ENCODE measurements at places on chromosomes 5 and 9. TPM values are rescaled to one million over a fixed set of nuclear protein-coding genes. Genes with fewer than 3 reads are reported as not detected.

- no peaks in the 10 kb centered on the region for H3K27me3 ChIP-seq
- no peak overlapping the region for H3K27ac ChIP-seq
- no peak overlapping the region for H3K4me3 ChIP-seq
- no peaks in the 10 kb centered on the region for H3K4me1 ChIP-seq
- H3K36me3 ChIP-seq = no peaks in the 10 kb centered on the region
- DNase-seq = no peak
These were observed 30.4 kb downstream of the FBXO4 start for GRCh38 chr5:41955432-41956024.

GRCh38 chr5:152501294-152501693 is 96.2 kb upstream of the NMUR2 start:
- H3K27ac ChIP-seq = no peak overlapping the region
- no peaks in the 10 kb centered on the region for H3K36me3 ChIP-seq
- no peaks in the 10 kb centered on the region for H3K27me3 ChIP-seq
- no peak overlapping the region for H3K4me3 ChIP-seq
- no peaks in the 10 kb centered on the region for H3K4me1 ChIP-seq

- H3K36me3 ChIP-seq = no peaks in the 10 kb centered on the region
- no peak overlapping the region for H3K27ac ChIP-seq
- DNase-seq = no peak
- H3K4me1 ChIP-seq = no peaks in the 10 kb centered on the region
These were observed 18.0 kb upstream of the VLDLR start for GRCh38 chr9:2603621-2604020.

DNA sequence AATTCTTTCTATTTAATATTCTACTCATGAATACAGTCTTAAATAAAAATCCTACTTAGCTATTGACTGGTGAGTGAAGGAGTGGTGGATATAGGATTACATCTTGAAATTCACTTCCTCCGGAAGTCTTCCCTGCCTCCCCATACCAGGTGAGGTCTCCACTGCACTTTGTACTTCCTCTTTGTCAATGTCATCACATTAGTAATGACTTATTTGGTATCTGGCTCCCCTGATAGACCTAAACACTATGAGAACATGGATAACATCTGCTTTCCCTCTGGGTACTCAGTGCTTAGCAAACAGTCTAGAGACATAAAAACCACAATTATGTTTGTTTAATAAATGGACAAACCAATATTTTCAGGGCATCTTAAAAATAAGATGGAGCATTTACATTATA is 532.1 kb downstream of the PDE4D start:
- H3K4me3 ChIP-seq = no peak overlapping the region
- H3K4me1 ChIP-seq = peaks cover 5% of the 10 kb centered on the region
- DNase-seq = no peak
- H3K27ac ChIP-seq = no peak overlapping the region

GRCh38 chr9:3939820-3940219 is 360.0 kb downstream of the GLIS3 start:
- no peak overlapping the region for H3K4me3 ChIP-seq
- no peaks in the 10 kb centered on the region for H3K27me3 ChIP-seq
- no peaks in the 10 kb centered on the region for H3K36me3 ChIP-seq
- DNase-seq = no peak
- no peaks in the 10 kb centered on the region for H3K4me1 ChIP-seq
- H3K27ac ChIP-seq = no peak overlapping the region

GRCh38 chr9:82273121-82273520 is 284.5 kb downstream of the SPATA31D1 start:
- H3K27me3 ChIP-seq = no peaks in the 10 kb centered on the region
- H3K36me3 ChIP-seq = no peaks in the 10 kb centered on the region
- H3K4me3 ChIP-seq = no peak overlapping the region
- peaks cover 7% of the 10 kb centered on the region for H3K4me1 ChIP-seq

The BRINP1 gene
- polyA plus RNA-seq = not detected

DNA sequence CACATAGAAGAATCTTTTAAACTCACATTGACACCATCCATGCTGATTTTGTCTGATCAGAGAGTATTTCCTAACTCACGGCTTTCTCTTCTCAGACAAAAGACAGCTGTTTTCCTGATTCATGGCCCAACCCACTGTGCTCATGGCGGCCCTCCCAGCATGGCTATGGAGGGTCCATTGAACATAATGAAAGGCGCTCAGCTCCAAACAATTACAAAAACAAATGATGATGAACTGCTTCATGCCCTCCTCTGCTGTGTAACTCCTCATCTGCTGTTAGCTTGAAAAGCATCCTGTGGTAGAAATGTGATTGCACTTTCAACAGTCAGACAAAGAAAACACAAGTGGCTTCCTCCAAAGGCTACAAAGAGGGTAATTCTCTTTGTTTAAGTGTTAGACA is 673.8 kb downstream of the PRELID2 start:
- H3K4me1 ChIP-seq = no peaks in the 10 kb centered on the region
- no peak for DNase-seq
- H3K27me3 ChIP-seq = no peaks in the 10 kb centered on the region
- H3K27ac ChIP-seq = no peak overlapping the region
- H3K4me3 ChIP-seq = no peak overlapping the region
- H3K36me3 ChIP-seq = no peaks in the 10 kb centered on the region

GRCh38 chr9:739362-739761 is 102.1 kb upstream of the DMRT1 start:
- DNase-seq = no peak
- H3K27ac ChIP-seq = no peak overlapping the region
- peaks cover 5% of the 10 kb centered on the region for H3K36me3 ChIP-seq
- H3K4me3 ChIP-seq = no peak overlapping the region
- H3K4me1 ChIP-seq = no peaks in the 10 kb centered on the region

Data from CD14-positive monocyte (primary cell).